Activated T-cell treated with anti-CD3 and anti-CD28 coated beads, Interleukin-2, amount 50 U/mL, for 24 hours (primary cell): ENCODE measurements at places on chromosomes 13 and 19.
A peak's percentile ranks its signal among the peaks of the same experiment; 100 is the strongest.

- DNase-seq = peak; percentile 68
Observed at GRCh38 chr19:13840305-13841085, 36.4 kb upstream of the NANOS3 start.

- no peak for DNase-seq
Observed at GRCh38 chr19:18796239-18796638, 5.1 kb upstream of the COMP start.

DNA sequence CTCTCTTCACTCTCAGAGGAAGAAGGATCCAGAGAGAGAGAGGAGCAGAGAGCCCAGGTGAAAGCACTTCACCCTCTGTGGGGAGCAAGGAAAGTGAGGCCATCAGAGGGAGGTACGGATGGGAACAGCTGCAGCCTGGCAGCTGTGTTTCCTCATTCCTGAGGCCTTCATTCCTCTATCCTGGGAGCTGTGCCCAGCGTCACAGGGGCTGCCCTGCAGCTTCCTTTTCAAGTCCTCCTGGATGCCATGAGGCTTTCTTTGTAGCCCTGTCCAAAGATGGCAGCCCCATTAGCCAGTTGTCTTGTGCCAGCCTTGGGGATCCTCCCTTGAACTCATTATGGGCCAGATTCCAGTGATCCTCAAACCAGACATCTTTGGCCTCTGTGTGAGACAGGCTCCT lies 76.8 kb upstream of the PCDH8 start:
- no peak for DNase-seq

GRCh38 chr13:45113233-45114224 lies 6.8 kb upstream of the GTF2F2 start:
- no peak for DNase-seq
